ENCODE measurements at places on chromosomes 13 and 19.
A peak's percentile ranks its signal among the peaks of the same experiment; 100 is the strongest.

DNA sequence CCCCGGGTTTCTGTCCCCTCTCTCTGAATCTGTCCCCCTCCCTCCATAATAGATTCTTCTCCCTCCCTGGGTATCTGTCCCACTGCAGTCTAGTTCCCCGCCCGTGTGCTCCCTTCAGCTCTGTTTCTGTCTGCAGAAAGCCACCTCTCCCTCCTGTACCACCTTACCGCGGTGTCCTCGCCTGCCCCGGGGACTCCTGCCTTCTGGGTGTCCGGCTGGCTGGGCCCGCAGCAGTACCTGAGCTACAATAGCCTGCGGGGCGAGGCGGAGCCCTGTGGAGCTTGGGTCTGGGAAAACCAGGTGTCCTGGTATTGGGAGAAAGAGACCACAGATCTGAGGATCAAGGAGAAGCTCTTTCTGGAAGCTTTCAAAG, 1.3 kb downstream of the FCGRT start:
- no peak for DNase-seq

DNA sequence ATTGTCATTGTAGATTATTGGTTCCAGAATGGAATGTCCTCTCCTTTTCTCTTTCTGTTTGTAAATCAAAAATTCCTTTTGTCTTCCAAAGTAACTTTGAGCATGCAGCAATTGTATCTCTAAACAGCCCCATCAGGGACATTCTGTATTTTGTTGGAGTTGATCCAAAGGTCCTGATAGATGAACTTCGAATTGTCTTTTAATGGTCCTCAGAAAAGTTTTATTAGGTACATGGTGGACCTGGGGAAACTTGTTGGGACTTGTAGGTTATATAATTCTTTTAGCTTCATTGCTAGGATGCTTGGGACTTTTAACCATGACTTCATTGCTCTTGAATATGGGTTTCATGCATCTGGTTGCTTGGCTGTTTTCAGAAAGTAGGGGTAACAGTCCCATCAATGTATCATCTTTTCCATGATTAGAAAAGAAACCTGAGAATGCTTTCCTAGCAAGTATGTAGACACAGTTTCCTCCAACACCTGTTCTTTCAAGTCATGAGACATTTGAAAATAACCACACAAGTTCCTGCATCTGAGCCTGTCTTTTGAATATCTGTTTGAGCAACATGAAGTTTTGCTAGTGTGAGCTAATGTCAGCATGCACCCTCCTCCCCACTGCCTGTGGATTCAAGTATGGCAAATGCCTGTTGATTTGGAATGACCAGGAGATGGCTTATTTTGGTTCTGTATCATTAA, 413.1 kb downstream of the KCNRG start:
- DNase-seq: no peak

DNA sequence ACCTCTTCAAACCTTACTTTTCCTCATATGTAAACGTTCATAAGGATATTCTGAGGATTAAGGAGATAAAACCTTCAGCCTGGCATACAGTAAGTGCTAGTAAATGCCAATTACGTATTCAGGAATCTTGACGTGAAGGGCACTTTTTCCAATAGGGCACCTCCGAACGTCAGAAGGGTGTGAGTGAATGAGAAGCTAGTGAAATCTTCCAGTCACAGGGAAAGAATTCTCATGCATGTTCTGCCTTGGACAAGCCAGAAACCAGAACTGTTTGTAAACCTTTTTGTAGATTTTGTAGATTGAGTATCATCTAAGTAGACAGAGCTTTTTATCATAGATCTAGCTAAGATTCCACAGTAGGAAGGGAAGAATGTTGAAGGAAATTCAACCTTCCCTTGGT, 16.5 kb downstream of the DGKH start:
- no peak for DNase-seq

GRCh38 chr13:71306821-71307220, 560.2 kb downstream of the DACH1 start:
- DNase-seq: no peak

DNA sequence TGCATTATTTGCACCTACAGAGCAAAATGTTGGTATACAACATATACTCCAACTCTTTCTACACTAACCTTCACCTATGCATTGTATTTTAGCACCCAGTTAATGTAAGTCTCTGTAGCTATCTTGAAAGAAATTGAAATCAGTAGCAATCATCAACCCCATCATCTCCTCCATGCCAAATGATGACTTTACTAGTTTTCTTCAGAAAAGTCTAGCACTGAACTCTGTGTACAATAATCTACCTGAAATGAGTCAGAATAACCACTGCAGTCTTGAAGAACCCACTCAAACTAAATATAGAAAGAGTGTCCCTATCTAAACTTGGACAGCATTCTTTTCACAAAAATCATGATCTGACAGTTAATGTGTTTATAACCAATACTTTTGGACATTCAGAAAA, 9.8 kb downstream of the IRS2 start:
- no peak for DNase-seq

GRCh38 chr19:2555422-2556220, 79.7 kb downstream of the GADD45B start:
- DNase-seq: no peak

DNA sequence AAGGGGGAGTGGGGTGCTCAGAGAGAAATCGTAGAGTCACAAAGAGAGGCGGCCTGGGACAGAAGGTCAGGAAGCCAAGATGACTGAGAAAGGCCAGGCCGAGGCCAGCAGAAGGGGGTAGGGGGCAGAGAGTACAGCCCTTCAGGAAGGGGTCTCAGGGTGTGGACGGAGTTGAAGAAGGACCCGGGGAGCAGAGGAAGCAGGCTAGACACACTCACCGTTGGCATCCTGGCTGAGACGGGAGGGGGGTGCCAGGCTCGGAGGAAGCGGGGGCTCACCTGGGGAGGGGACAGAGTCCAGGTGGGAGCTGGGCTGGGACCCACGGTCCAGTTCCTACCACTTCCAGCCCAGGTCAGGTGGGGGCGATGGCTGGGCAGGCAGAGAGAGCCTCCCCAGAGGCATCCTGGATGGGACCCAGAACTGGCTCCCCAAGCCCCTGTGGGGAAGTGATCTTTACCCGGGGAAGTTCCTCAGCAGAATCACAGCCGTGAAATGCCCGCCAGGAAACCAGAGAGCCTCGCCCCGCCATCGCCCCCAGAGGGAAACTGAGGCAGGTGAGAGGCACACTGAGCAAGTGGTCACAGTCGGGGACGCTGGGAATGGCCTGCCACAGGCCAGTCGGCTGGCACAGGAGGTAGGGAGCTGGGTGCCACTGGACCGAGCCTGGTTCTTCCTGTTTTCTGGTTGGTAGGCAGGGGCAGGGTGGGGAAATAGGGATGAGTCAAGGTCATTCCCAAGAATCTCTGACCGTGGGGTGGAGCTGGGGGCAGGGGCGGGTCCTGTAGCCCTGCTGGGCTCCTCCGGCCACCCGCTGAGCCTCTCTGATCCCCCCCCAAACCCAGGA, 1.4 kb downstream of the MATK start:
- DNase-seq: no peak

DNA sequence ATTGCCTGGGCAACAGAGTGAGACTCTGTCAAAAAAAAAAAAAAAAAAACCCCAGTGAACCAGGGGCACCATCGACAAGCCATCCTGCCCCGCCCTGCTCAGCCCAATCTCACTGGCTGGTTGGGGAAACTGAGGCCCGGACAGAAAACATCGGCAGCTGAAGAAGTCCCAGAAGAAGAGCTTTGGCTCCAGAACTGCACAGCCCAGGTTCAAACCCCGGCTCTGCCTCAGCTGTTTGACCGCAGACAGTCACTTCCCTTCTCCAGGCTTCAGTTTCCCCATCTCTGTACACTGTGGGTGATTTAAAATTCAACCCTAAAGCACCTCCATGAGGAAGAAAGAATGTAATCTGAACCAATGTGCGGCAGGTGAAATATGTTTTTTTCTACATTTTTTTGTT, 9.4 kb upstream of the SEMA6B start:
- no peak for DNase-seq

- no peak for DNase-seq
These were observed 3.2 kb upstream of the ABCC4 start for GRCh38 chr13:95304453-95304852.

DNA sequence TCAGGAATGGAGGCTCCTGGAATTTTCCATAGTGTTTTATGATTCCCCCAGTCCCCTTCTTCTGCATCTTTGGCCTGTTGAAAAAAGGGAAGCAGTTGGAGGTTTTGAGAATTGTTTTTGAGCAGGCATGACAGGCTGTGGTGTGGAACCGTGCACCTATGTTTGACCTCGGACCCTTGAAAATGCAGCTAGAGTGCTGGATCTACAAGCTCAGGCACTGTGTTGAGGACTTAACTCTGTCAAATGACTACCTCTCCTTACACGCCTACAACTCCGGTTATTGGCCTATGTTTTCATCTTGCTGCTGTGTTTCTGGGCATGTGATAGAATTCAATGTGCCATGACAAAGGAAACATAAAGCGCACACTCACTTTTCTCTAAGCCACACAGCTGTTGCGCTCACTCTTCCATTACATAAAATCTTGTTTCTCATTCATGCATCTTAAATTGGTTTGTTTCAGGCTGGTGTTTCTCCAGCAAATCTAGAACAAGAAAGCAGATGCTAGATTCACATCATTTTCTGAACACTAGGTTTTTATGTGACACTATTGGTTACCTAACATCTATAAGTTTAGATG, 616.6 kb downstream of the FGF9 start:
- no peak for DNase-seq

DNA sequence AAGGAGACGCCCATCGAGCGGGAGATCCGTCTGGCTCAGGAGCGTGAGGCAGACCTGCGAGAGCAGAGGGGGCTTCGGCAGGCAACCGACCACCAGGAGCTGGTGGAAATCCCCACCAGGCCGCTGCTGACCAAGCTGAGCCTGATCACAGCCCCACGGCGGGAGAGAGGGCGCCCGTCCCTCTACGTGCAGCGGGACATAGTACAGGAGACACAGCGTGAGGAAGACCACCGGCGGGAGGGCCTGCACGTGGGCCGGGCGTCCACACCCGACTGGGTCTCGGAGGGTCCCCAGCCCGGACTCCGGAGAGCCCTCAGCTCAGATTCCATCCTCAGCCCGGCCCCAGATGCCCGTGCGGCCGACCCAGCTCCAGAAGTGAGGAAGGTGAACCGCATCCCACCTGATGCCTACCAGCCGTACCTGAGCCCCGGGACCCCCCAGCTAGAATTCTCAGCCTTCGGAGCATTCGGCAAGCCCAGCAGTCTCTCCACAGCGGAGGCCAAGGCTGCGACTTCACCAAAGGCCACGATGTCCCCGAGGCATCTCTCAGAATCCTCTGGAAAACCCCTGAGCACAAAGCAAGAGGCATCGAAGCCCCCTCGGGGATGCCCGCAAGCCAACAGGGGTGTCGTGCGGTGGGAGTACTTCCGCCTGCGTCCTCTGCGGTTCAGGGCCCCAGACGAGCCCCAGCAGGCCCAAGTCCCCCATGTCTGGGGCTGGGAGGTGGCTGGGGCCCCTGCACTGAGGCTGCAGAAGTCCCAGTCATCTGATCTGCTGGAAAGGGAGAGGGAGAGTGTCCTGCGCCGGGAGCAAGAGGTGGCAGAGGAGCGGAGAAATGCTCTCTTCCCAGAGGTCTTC, 7.1 kb downstream of the MISP start:
- no peak for DNase-seq

DNA sequence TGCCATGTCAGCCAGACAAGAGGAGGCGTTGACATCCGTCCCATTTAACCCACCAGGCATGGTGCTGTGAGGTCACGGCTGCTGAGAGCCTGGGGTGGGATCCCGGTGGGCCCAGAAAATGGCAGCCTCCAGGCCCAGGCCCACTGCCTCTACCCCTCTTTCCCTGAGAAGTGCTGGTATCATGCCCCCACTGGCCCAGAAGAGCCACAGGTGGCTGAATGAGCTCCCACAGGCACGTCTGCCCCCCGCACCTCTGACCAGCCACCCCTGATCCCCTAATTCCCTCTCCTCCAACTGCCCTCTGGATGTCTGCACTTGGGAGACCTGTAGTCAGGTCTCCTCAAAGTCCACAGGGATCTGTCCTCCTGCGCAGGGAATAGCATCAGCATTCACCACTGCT, 37.3 kb upstream of the KCTD15 start:
- no peak for DNase-seq

GRCh38 chr13:69579351-69579750, 528.3 kb upstream of the ATXN8OS start:
- no peak for DNase-seq

GRCh38 chr19:29815231-29815630, 3.4 kb downstream of the CCNE1 start:
- DNase-seq: no peak

DNA sequence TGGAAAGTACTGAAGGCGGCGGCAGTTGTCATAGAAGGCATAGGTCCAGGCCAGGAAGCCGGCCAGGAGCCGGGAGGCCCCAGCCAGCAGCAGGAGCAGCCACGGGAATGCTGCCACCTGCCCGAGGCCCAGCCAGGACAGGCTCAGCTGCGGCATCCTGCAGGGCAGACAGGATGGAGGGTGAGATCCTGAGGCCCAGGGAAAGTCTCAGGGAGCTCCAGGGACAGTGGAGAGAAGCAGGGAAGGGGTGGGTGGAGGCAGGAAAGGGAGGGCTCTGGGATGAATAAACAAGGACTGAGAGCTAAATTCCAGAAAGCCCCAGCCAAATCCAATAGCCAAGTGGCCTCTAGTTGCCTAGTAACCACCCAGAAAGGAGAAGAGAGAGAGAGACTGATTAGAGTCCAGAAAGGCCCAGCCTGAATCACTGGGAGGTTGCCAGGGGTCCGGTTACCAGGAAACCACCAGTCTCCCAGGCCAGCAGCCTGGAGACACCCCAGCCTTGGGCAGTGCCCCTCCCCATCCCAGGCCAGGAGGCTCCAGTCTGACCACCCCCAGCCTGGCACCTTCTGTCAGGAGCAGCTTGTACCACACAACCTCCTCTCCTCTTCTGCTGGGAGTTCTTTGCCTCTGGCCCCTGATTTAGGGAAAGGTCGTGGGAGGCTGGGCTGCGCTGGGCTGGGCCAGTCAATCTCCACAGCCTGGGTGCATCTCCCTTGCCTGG, 7.5 kb upstream of the OR10H5 start:
- DNase-seq: peak; percentile 21

DNA sequence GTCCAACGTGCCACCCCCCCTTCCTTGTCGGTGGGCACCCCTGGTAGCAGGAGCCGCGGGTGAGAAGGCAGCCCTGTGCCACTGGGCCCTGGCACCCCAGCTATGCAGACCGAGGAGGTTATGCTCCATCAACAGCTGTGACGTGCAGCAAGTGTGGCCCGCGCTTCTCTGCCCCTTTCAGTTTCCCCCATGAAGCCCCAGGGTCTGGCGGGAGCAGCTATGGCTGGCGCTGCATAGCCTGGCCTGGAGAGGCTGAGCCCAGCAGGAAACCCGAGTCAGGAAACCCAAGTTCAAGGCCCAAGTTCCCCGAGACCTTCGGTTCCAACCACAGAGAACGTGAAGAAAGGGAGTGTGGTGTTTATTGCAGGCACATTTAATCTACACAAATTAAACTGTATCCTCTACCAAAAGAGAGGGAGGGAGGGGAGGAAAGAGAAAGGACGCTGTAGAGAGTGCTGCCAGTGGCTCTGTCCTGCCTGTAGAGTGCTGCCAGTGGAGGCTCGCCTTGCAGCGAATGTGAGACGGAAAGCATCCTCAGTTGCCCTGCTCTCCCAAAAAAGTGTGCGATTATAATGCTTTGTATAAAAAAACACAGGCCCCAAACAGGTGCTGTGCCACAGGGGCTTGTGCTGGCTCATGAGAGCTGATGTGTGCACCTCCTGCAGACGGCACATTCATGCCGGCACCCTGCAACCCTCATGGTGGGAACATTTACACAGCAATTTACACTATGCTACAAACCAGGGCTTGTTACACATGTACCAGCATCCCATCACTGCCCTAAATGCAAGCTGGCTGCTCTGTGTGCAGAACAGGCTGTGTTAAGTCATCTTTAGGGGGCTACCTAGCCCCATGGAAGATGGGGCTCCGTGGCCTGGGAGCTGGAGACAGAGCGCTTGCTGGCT, 16.3 kb downstream of the POP4 start:
- peak; percentile 27 for DNase-seq
